CD8-positive, alpha-beta memory T cell (primary cell): ENCODE measurements at places on chromosomes 3 and 15. TPM values are rescaled to one million over a fixed set of nuclear protein-coding genes. Genes with fewer than 3 reads are reported as not detected.

DNA sequence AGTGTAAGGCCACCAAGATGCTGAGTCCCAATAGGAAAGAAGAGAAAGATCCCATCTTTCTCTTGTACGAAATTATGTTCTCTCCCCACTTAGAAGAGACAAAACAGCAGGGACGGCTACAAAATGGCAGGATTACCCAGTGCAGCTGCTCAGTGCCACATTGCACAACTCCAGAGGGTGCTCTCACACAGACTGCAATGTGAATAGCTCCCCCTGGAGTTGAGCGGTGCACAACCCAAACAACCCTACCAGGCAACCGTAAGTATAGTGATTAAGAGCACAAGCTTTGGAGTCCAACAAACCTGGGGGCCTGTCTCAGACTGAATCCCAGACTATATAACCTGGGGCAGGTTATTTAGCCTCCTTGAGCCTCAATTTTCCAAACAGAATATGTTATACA is 3.1 kb upstream of the BHLHE40 start:
- no peaks in the 10 kb centered on the region for H3K36me3 ChIP-seq
- H3K27ac ChIP-seq = peak overlapping the region; percentile 100
- H3K27me3 ChIP-seq = no peaks in the 10 kb centered on the region
- no peak for DNase-seq
- peaks cover 25% of the 10 kb centered on the region for H3K4me1 ChIP-seq
- no peak overlapping the region for H3K4me3 ChIP-seq

The CNTN4 gene
- not detected for total RNA-seq

The STAC gene
- not detected for total RNA-seq

- H3K36me3 ChIP-seq = no peaks in the 10 kb centered on the region
- H3K27me3 ChIP-seq = no peaks in the 10 kb centered on the region
- H3K27ac ChIP-seq = no peak overlapping the region
- DNase-seq = no peak
Observed at GRCh38 chr3:52820736-52821135, 9.7 kb downstream of the ITIH4 start.

- H3K27me3 ChIP-seq = no peaks in the 10 kb centered on the region
- H3K4me3 ChIP-seq = no peak overlapping the region
- H3K4me1 ChIP-seq = no peaks in the 10 kb centered on the region
- no peaks in the 10 kb centered on the region for H3K36me3 ChIP-seq
Observed at GRCh38 chr15:67685008-67685599, 140.2 kb upstream of the SKOR1 start.

The PROS1 gene
- 0.22 TPM for total RNA-seq

The PCBP4 gene
- 9.7 TPM for total RNA-seq

DNA sequence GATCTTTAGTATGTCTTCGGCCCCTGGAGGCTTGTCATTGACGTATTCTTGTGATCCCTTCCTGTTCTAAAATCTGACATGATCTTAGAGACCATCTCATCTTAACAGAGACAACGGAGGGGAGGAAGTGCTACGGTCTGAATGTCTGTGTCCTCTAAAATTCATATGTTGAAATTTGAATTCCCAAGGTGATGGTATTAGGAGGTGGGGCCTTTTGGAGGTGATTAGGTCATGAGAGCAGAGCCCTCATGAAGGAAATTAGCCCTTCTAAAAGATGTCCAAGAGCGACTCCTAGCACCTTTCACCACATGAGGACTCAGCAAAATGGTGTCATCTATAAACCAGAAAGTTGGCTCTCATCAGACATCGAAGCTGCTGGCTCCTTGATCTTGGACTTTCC is 233.2 kb upstream of the CMC1 start:
- no peak overlapping the region for H3K27ac ChIP-seq
- no peaks in the 10 kb centered on the region for H3K4me1 ChIP-seq
- DNase-seq = no peak
- H3K36me3 ChIP-seq = no peaks in the 10 kb centered on the region

The MME gene
- 0.04 TPM for total RNA-seq

GRCh38 chr3:154228561-154229216 is 95.6 kb downstream of the DHX36 start:
- no peaks in the 10 kb centered on the region for H3K27me3 ChIP-seq
- no peak overlapping the region for H3K4me3 ChIP-seq
- DNase-seq = no peak
- no peaks in the 10 kb centered on the region for H3K36me3 ChIP-seq
- H3K27ac ChIP-seq = no peak overlapping the region

- DNase-seq = no peak
- no peaks in the 10 kb centered on the region for H3K4me1 ChIP-seq
- no peak overlapping the region for H3K4me3 ChIP-seq
- no peaks in the 10 kb centered on the region for H3K27me3 ChIP-seq
- no peak overlapping the region for H3K27ac ChIP-seq
Observed at GRCh38 chr3:143060906-143061305, 58.7 kb upstream of the CHST2 start.

GRCh38 chr15:78087951-78088772 is 4.2 kb upstream of the SH2D7 start:
- no peak overlapping the region for H3K27ac ChIP-seq
- no peak overlapping the region for H3K4me3 ChIP-seq
- no peak for DNase-seq

GRCh38 chr3:188937389-188937788 is 234.4 kb upstream of the TPRG1 start:
- H3K27ac ChIP-seq = no peak overlapping the region
- H3K4me3 ChIP-seq = no peak overlapping the region
- no peaks in the 10 kb centered on the region for H3K27me3 ChIP-seq
- no peaks in the 10 kb centered on the region for H3K36me3 ChIP-seq
- DNase-seq = no peak

DNA sequence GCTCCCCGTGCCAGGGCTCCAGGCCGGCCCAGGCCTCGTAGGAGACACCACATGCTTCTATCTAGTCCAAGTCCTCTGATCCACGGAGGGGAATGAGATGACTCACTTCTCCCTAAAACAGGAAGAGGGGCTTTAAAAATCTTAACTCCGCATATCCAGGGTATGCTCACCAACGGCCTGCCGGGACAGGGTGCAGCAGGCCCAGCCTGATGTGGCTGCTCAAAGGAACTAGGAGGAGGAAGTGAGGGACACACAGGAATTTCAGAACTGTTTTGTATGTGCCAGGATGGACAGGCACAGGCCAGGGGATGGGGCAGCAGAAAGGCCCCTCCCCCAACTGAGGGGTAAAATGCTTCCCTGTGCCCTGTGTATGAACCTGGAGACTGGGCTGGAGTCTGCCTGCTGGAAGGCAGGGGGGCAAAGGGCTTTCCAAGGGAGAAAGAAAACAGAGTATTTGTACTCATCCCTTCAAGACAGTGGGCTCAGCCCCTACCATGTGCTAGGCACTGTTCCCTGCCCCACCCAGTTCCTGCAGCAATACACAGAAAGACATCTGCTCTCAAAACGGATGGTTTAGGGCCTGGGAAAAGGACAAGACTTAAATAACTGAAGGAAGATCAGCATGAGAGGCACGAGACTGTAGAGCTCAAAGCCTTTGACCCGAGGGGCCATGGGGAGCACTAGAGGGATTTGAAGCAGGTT is 22.1 kb downstream of the CHDH start:
- no peak for DNase-seq
- H3K4me1 ChIP-seq = no peaks in the 10 kb centered on the region
- no peak overlapping the region for H3K27ac ChIP-seq
- no peaks in the 10 kb centered on the region for H3K27me3 ChIP-seq

DNA sequence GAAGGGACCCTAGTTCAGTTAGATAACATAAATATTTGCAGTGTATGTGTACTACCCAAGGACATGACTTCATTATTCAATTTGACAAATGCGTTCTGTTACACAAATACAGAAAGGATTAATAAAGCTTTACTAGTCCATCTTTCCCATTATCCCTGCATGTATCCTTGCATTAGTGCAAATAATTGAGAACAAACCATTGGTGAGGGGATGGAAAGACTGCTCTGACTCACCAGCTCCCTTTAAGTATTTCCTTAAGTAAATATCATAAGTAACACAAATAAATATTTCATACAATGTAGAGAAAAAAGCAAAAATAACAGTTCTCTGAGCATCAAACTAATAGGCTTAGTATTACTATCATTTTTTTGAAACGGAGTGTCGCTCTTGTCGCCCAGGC is 1.9 kb upstream of the GPD1L start:
- no peaks in the 10 kb centered on the region for H3K27me3 ChIP-seq
- no peak overlapping the region for H3K4me3 ChIP-seq
- H3K27ac ChIP-seq = no peak overlapping the region
- DNase-seq = no peak
- H3K36me3 ChIP-seq = no peaks in the 10 kb centered on the region
- peaks cover 17% of the 10 kb centered on the region for H3K4me1 ChIP-seq
